HCEC 1CT (cell line): ENCODE measurements at places on chromosomes 7 and 10.

- no peak for DNase-seq
Observed at GRCh38 chr10:100654782-100655325, 90.5 kb upstream of the PAX2 start.

GRCh38 chr10:90856964-90857634 lies 740 bp downstream of the HTR7 start:
- peak; percentile 29 for DNase-seq

DNA sequence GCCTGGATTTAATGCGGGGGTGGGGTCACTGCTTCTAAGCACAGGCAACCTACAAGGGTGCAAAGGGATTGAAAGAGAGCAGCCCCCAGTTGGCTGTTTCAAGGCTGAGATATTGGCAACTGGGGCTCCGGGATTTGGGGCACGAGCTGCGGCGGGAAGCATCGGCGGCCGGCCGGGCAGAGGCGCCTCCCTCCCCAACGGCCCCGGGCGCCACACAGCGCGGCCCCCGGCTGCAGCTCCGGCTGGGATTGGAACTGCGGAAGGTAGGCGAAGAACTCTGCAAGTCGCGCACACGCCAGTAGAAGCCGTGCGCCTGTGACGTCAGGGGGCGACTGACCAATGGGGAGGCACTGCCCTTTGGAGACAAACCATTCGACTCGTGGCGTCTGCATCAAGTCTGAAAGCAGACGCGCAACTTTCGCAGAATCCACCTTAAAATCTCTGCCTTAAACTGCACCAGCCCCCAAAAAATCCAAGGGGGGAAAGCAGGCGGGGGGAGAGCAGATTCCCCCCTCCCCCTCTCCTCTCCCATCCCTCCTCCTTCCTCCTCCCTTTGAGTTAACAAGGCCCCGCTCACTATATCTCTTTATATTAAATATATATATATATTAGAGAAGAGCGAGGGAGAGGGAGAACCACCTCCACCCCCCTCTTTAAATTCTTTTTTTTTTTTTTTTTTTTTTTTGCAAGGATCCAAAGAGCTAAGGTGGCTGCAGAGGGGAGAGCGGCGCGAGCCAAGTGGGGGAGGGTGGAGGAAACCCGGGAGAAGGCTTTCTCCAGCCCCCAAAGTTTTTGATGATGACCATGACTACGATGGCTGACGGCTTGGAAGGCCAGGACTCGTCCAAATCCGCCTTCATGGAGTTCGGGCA lies at the start of gene DLX6:
Gene DLX6, plus strand, starts transcription at position 371 of the 872 bp plus-strand sequence. Its CDS starts 425 bp downstream, at position 796.
- DNase-seq = no peak

GRCh38 chr10:45592926-45593325 lies 79.6 kb downstream of the ZFAND4 start:
- no peak for DNase-seq

DNA sequence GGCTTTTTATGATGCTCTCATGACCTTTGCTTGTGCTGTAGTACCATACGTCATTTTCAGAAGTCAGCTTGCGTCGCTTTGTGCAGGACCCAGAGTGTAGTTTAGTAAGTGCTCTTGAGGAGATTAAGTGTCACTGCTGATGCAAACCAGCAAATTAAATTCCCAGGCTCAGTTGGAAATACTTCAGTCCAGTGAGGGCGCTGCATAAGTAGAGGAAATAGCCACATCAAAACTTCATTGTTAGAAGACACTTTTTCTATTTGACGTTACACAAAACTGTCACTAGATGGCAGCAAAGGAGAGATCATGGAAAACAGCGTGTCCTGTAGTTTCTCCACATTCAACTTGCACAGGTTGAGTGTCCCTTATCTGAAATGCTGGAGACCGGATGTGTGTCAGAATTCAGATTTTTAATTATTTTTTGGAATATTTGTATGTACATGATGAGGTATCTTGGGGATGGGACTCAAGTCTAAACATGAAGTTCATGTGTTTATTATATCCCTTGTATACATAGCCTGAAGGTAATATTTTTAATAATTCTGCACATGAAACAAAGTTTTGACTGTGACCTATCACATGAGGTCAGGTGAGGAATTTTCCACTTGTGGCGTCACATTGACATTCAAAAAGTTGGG lies 7.9 kb downstream of the ZNF22 start:
- peak; percentile 83 for DNase-seq

GRCh38 chr10:17647326-17647725 lies 3.4 kb downstream of the STAM start:
- DNase-seq = no peak
